ENCODE measurements at places on chromosomes 2 and 18.

- DNase-seq, result no peak
Observed at GRCh38 chr2:97953853-97954252, 41.9 kb downstream of the TMEM131 start.

DNA sequence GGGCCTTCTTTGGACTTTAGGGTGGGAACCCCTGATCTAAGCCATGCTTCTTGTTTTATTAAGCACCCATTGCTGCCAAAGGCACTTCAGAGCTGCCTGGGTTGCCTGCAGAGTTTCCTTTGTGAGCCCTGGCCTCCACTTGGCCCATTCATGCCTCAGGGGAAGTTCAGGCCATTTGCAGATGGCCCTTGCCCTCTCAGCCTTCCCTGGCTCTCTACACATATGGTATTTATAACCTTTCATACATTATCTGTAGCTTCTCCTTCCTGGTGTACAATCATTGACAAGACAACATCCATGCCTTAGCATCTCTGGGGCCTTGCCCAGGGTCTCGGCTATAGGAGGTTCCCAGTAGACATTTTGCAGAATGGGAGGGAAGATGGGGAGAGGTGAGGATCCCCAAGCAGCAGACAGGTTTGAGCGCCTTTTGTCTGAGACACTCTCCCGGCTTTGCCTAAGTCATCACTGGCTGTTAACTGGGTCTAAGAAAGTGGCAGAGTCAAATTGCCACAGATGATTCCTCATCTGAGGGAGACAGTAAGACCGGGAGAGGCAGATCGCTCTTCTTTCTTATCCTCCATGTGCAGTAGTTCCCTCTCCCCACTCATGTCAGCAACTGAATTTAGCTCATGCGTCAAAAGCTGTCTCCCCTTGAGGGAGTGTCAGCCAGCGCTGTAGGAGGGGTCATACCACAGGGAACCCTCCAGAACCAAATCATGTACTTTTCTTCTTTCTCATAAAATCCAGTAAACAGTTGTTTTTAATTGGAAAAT is 2.7 kb downstream of the EHD3 start:
- DNase-seq, result peak; percentile 11

DNA sequence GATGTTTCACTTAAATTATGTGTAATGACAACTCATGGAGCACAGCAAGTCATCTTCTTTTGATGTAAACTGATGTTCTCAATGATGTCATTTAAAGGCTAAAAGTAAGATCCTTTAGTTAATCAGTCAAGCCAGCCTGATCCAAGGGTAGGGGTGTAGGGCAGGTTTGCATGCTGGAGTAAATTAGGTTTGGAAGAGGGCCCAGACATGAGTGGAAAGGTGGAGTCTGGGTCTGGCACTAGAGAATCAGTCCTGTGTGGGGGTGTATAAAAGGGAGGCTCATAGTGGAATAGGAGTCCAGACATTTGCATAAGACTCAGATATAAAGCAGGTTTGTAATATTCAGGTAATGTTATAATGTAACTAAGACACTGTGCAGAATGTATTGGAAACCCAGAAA is 88.8 kb upstream of the NYAP2 start:
- DNase-seq, result no peak

- no peak for DNase-seq
Observed at GRCh38 chr2:214549946-214550345, 139.1 kb downstream of the VWC2L start.

DNA sequence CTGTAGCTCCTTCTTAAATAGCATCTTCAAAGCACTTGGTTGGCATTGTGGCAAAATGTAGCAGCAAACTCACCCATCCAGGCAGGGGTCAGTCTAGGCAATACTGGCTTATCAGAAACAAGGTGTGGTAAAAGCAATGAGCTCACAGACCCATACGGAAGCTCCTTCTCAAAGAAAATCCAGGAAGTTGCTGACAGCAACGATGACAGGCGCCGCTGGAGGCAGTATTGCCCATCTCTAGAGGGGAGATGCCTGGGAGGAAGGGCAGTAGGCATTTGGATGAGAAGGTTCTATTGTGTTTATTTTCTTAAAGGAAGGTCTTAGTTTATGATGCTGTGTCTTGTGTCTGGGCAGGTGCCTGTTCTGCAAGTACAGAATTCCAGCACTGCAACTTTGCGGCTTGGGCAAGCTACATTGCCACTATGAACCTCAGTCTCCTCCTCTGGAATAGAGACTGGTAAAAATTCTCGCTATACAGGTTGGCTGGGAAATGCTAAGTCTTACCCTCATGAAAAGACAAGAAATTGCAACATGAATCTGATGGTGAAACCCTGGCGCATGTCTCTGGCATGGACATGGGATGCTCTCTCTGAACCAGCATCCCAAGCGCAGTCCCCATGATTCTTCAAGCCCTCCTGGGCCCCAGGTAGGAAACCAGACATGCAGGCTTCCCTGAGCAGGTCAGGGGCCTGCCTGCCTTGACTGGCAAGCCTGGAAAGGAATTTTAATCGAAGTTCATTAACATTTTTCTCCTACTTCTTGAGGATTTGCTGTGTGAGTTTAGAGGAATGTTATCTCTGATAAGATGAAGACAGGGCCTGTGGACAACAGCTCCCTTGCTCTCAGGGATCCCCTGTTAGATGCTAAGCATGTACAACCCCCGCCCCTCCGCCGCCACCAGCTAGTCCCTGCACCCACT is 156.0 kb downstream of the TFCP2L1 start:
- peak; percentile 70 for DNase-seq

DNA sequence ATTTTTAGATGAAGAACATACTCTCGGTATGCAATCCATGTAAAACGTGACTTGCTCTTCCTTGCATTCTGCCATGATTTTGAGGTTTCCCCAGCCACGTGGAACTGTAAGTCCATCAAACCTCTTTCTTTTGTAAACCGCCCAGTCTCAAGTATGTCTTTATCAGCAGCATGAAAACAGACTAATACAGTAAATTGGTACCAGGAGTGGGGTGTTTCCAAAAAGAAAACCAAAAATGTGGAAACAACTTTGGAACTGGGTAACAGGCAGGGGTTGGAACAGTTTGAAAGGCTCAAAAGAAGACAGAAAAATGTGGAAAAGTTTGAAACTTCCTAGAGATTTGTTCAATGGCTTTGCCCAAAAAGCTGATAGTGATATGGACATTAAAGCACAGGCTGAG is 1957.9 kb downstream of the SUCLG1 start:
- DNase-seq, result no peak

DNA sequence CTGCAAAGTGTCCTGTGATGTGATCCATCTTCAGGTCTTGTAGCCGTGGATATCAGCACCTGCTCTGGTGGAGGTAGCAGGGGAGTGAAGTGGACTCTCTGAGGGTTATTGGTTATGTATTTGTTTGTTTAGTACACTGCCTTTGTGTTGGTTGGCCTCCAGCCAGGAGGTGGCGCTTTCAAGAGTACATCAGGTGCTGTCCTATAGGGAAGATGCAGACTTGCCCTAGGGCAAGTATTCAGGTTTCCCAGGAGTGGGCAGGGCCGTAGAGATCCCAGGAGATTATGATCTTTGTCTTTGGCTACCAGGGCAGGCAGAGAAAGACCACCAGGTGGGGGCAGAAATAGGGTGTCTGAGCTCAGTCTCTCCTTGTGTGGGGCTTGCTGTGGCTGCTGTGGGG is 411.8 kb downstream of the SOX11 start:
- DNase-seq, result peak; percentile 47

DNA sequence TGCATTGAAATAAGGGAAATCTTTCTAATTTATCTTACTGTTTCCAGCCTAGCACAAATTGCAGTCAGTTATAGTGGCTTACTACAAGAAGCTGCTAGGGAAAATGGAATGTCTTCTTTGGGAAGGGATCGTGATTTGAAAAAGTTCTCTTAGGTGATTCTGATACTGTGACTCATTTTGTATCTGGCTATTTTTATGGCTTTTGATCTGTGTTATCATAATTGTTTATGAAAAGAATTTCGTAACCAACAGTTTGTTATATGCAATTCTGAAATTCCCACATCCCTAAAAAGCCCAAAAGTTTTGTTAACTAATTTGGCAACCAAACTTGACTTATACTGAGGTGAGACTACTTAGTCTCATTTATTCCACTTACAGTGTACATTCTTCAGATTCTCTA is 12.4 kb downstream of the PTPN4 start:
- no peak for DNase-seq
